Naive thymus-derived CD4-positive, alpha-beta T cell (primary cell): ENCODE measurements at places on chromosomes 2 and 18. TPM values are rescaled to one million over a fixed set of nuclear protein-coding genes. Genes with fewer than 3 reads are reported as not detected.

The RTP5 gene
- total RNA-seq: not detected

The EFEMP1 gene
- total RNA-seq: not detected

The ANKRD53 gene
- total RNA-seq: not detected in 2 replicates

The TTC32 gene
- 55.4 TPM for total RNA-seq

The AFF3 gene
- 24.1 TPM for total RNA-seq

The SLC8A1 gene
- total RNA-seq: 2.0 TPM

The SERPINB8 gene
- total RNA-seq: 15.7 TPM

The AP1S3 gene
- total RNA-seq: 1.6 TPM

The BCL11A gene
- total RNA-seq: 2.1 TPM
